Stimulated activated CD8-positive, alpha-beta memory T cell treated with anti-CD3 and anti-CD28 coated beads, Interleukin-7, amount 100 ng/mL, for 1 hour (primary cell): ENCODE measurements at places on chromosomes 7 and 10.

GRCh38 chr10:88207121-88207546 is 343.7 kb downstream of the PTEN start:
- DNase-seq = no peak

- no peak for DNase-seq
These were observed 150.3 kb downstream of the LRRTM3 start for GRCh38 chr10:67076144-67076543.

DNA sequence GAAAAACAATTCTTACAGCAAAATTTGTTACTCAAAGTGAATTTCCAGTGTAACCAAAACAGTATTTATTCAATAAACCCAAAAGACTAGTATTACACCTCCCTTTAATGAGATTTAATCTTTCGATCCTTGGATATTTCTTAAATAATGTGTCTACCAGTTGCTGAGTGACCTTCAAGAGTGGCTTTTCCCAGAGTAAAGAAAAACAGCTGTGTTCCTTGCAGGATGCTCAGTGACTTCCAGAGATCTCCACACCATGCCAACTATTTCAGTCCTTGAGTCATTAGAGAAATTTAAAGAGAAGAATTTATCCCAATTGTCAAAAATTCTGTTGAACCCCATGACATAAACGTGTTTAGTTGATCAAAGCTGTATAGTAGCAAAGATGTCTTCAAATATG is 44.0 kb downstream of the IMMP2L start:
- no peak for DNase-seq

DNA sequence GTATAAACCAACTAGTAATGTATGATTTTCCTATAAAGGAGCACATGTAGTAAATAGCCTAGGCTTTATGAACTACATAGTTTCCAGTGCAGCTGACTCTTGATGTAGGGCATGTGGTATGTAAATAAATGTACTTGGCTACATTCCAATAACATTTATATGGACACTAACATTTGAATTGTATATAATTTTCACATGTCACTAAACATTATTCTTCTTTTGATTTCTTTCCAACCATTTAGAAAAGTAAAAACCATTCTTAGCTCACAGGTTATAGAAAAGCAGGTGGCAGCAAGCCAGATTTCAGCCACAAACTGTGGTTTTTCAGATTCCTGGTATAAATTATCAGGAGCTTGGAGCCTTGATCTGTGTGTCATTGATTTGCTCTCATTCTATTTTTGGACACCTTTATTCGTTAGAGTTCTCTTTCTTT is 1182.0 kb downstream of the CNTNAP2 start:
- DNase-seq = no peak

DNA sequence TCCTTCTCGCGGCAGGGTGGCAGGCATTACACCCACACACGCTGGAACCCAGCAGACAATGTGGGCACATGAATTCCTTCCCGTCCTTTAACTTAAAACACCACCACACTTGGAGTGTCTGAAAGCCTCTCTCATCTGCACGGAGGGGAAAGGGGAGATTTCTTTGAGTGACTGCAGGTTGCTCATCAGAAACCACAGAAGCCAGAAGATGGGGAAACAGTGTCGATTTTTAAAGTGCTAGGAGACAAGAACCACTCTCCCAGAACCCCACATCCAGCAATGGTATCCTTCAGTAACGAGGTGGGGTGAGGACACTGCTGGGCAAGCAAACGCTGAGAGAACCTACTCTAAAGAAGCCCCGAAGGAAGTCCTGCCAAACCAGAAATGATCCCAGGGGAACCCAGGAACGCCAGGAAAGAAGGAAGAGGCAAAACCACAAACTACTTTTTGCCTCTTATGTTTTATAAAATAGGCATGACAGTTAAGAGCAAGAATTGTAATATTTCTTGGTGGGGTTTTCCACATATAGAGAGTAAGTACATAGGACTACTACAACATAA is 254.3 kb downstream of the ELFN1 start:
- no peak for DNase-seq

DNA sequence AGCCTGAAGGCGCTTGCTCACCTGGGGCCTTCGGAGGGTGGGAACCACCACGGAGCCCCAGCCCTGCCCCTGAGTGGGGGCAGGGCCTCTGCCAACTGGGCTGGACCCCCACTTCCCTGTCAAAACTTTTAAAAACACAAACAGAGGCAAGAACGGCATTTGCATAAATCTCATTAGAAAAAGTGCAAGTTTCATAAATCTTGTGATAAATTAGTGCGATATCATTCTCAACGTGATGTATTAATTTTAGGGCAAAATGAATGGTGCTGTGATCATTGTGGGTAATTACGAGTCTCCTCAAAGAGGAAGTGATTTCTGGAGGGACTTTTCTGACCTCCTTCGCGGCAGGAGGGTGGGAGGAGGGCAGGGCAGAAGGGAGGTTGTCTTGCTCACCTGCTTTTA is 98.3 kb downstream of the CDH23 start:
- DNase-seq = no peak

GRCh38 chr7:100053215-100053614 is 3.6 kb downstream of the ZSCAN21 start:
- no peak for DNase-seq

DNA sequence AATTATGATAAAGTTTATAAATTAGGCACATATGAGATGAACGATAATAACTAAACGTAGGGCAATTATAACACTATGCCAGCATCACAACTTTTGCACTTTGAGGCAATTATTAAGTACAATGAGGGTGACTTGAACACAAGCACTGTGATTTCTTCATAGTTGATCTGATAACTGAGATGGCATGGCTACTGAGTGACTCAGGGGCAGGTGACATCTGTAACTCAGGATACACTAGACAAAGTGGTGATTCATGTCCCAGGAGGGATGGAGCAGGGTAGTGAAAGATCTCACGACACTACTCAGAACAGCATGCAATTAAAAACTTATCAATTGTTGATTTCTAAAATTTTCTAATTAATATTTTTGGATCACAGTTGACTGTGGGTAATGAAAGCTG is 98.3 kb upstream of the ARHGAP21 start:
- no peak for DNase-seq

GRCh38 chr10:28508304-28508925 is 24.5 kb upstream of the WAC start:
- no peak for DNase-seq

GRCh38 chr7:96320442-96320841 is 1.5 kb downstream of the SLC25A13 start:
- DNase-seq = no peak

DNA sequence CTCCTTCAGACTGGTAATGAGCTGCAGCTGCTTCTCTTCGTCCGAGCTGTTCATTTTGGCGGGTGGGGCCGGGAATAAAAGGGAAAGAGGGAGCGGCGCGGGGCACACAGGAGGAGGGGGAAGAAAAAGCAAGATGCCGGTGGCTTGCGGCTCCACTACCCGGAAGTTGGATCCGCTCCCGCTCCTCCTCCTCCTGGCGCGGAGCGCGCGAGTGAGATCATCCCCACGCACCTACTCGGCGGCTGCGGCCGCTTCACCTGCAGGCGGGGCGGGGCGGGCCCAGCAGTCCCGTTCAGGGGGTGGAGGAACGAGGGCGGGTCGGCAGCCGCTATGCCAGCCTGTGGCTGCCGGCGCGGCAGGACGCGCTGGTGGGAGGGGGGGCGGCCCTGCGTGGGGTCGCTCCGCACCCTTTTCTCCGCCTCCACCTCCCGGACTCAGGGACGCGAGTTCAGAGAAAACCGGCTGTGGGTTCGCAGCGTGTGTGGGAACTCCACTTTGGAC is at the start of gene SHTN1:
SHTN1 (minus strand) TSS at position 162 of the 501 bp plus-strand sequence; CDS start at position 54, 108 bp downstream.
- no peak for DNase-seq

- no peak for DNase-seq
These were observed 179.3 kb downstream of the NPSR1 start for GRCh38 chr7:34837316-34837715.

DNA sequence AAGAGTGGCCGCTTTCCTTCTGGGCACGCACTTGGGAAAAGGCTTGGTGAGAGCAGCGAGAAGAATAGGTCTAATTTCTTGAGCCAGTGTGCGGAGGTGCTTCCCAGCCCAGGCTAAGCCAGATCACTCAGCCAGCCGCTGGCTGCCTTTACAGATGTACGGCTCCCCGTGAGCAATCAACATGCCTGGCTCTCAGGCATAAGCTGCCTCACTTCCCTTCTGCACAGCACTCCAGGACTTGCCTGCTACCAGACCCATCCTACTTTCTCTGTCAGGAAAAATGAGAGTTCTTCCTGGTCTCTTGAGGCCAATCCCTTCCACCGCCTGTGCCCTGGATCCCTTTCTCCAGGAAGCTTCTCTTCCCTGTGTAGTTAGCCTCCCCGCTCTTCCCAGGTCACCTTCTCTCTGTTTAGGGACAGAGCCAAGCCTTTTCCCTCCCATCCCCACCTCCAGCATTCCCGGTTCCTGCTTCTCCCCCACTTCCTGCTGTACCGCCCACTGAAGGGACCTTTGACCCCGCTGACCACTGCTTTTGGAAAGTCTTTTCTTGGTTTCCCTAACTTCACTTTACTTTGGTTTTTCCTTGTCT is 1.1 kb upstream of the ACTR3C start:
- DNase-seq = no peak

GRCh38 chr7:45028138-45028919 is 28.3 kb downstream of the CCM2 start:
- no peak for DNase-seq

GRCh38 chr10:12481924-12482323 is 132.6 kb downstream of the CAMK1D start:
- no peak for DNase-seq

GRCh38 chr7:26348234-26348851 is 56.7 kb downstream of the SNX10 start:
- no peak for DNase-seq

DNA sequence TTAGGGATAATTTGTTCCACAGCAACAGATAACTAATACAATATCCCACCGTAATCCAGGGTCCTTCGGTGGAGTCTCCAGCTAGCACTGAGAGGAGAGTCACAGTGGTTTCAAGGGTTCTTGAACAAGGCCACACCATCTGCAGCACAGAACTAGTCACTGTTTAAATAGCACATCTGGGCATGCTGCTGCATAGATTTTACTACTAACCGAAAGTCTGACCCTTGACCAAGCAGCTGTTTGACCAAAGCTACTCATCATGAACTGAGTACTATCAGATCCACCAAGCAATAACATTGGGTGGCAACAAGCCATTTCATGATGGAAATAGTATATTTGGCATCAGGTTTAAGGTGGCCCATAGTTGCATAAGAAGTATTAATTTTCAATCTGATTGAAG is 53.2 kb downstream of the ANKMY2 start:
- DNase-seq = no peak

DNA sequence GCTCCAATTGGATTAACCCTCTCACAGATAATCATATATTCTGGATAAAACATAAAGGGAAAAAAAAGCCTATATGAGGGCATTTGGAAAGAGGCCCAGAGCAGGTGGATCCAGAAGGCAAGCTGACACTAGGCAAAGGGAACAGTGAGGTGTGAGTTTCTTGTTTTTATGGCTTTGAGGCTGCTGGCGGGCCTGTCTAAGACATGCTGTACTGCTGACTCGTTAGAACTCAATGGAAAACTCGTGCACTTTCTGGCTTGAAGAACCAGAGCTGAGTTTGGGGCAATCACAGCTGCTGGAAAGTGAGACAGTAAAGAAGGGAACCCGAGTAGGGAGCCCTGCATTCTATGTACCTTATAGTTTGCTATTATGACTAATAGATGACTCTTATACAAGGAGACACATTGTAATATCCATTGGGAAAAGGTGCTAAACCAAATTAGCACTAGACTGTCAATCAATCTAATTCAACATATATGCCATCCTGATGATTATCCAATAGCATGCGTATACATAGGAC is 637.1 kb downstream of the GATA3 start:
- no peak for DNase-seq

DNA sequence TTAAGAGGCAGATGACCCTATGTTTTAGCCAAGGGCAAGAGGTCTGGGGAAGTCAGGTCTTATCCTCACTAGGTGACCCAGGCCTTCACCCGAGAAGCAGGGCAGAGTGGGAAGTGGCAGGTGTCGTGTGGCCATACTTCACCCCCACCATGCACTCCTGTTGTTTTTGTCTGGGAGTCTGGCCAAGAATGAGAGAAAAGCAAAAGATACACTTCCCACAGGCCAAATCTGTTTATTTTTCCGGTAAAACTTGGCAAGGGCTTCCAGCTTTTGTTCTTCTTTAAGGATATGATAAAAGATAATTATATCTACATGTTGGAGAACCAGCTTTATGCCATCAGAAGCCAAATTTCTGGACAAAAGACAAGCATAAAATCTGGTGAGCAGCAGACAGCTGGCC is 137.4 kb upstream of the CDC14C start:
- no peak for DNase-seq

DNA sequence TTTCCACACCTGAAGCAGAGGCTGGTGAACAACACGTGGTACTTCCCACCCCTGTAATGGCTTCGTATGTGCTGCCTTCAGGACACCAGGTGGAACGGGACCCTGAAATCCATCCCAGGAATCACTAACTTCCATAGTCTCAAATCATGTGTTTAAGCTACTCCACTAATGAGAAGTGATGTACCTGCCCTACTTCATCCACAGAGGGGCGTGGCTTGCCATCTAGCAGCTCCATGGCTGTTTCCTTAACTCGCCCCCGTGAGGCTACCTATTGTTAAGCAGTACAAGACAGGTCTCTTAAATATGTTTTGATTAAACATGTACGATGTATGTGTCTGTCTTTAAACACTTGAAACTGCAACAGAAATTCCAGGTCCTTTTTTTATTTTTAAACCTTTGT is 31.8 kb downstream of the ARL3 start:
- no peak for DNase-seq

- DNase-seq = no peak
These were observed 217.2 kb upstream of the PLXNA4 start for GRCh38 chr7:132793474-132793873.

DNA sequence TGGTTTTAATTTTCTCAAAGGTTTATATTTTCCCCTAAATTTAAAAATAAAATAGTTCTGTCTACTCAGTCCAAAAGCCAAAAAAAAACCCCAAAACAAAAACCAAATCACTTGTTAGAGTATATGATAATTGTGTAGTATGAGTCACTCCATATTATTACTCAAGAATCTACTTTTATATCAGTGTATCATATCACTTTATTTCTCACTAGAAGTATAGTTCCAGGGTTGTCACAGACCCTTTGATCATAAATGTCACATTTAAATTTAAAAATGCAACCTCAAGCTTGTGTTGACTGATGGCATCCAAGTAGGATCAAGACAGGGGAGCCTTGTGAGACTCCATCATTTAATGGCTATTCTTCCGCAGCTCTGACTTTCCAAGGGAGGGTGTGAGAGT is 61.0 kb downstream of the PAPSS2 start:
- DNase-seq = no peak
